ENCODE measurements at places on chromosomes 2 and 18.

- no peak for DNase-seq
These were observed 318.2 kb downstream of the CBLN2 start for GRCh38 chr18:72225958-72226357.

GRCh38 chr18:70190529-70190928 is 15.0 kb downstream of the RTTN start:
- no peak for DNase-seq

GRCh38 chr2:234679301-234679740 is 182.4 kb upstream of the ARL4C start:
- DNase-seq = no peak

GRCh38 chr2:178473373-178473772 is 5.0 kb downstream of the FKBP7 start:
- DNase-seq = peak; percentile 64

GRCh38 chr2:27509326-27509725 is 12.7 kb downstream of the GCKR start:
- peak; percentile 35 for DNase-seq

DNA sequence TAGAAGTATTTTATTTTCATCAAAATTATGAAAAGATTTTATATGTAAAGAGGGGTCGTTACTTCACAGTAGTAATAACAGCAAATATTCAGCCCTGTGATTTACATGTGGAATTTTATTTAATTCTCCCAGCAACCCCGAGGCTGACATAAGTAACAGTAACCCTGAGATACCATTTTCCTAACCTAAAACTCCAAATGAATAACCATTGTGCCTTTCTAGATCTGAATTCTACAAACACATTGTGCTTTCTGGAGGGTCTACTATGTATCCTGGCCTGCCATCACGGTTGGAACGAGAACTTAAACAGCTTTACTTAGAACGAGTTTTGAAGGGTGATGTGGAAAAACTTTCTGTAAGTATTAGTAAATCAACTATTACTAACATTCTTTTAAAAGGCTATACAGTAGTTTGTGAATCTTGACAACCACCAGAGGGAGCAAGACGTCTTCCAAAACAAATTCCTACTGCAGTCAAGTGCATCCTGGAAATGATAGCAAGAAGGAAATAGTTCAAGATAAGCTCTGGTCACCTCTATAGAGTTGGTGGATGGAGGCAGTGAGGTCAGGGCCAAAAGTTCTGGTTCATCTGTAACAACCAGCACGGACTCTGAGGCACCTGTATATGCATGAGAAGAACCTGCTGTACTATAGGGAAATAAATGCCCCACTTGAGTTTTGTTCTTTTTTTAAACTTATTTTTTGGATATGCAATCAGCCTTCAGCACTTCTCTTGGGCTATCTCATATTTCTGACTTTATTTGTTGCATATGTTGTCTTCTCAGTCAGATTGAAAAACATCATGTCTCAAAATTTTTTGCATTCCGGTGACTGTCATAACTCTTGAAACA is 37.4 kb downstream of the ACTR2 start:
- DNase-seq = peak; percentile 87

DNA sequence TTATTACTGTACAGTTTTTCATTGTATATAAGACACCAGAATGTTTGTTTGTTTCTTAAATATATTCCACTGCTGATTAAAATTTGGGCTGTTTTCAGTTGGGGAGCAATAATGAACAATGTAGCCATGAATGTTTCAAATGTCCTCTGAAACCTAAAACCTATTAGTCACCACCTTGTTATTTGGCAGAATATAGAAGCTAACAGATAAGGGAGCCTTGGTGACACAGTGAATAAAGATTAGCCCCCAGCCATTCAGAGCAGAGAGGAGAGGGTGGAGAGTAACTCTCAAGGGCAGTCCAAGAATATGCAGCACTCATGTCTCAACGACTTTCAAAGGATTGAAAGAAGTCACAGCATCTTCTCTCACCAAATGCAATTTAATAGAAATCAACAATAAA is 43.1 kb upstream of the ATP8B1 start:
- peak; percentile 94 for DNase-seq

DNA sequence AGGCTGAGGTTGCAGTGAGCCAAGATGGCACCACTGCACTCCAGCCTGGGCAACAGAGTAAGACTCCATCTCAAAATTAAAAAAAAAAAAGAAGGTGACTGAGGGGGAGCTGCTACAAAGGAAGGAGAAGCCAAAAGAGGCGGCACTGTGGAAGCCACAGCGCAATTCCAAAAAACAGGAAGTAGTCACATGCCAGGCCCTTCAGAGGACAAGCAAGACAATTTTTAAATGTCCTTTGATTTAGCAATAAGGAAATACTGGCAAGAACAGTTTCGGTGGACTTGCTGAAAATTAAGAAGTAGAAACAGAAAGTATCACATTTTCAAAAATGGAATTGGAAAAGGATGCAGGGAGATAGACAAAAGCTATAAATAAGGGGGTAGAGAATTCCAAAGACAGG is 122.8 kb downstream of the OSBPL1A start:
- DNase-seq = no peak

GRCh38 chr2:195419033-195419432 is 238.0 kb upstream of the SLC39A10 start:
- DNase-seq = peak; percentile 45
